Immature natural killer cell (primary cell): ENCODE measurements at places on chromosomes 3 and 15.

- DNase-seq: no peak
Measured at GRCh38 chr3:182469086-182469485, 324.2 kb upstream of the ATP11B start.

GRCh38 chr3:172461530-172462138, 13.4 kb upstream of the GHSR start:
- DNase-seq: peak; percentile 35

DNA sequence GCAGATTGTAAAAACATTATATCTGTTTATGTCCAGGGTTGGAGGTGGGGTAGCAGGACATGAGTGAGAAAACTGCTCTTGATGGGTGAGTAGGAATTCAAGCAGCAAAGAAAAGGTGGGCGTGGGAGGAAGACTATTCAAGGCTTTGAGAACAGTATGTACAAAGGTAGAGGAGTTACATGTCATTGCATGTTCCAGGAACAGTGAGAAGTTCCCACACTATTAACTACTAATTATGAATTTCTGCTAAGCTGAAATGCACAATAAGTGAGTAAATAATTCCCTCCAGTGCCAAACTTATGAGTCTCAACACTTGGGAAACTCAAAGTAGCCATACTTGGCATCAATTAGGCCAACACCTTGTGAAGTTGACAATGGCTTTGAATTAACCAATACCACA, 80.1 kb downstream of the SRGAP3 start:
- DNase-seq: no peak

DNA sequence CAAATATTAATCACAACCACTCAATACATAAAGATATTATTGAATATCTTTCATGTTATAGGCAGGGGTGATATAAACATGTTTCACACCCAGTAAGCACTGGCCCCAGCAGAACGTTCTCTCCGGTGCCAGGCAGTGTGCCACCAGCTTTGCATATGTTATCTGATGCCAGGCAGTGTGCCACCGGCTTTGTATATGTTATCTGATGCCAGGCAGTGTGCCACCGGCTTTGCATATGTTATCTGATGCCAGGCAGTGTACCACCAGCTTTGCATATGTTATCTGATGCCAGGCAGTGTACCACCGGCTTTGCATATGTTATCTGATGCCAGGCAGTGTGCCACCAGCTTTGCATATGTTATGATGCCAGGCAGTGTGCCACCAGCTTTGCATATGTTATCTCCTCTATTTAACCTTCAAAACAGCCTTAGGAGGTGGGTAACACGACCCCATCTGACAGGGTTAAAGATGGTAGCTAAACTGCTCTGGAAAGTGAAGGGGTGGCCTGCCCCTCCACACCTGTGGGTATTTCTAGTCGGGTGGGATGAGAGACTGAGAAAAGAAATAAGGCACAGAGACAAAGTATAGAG, 6.9 kb downstream of the MUC20 start:
- DNase-seq: no peak

GRCh38 chr15:28165791-28166190, 66.7 kb upstream of the OCA2 start:
- no peak for DNase-seq

DNA sequence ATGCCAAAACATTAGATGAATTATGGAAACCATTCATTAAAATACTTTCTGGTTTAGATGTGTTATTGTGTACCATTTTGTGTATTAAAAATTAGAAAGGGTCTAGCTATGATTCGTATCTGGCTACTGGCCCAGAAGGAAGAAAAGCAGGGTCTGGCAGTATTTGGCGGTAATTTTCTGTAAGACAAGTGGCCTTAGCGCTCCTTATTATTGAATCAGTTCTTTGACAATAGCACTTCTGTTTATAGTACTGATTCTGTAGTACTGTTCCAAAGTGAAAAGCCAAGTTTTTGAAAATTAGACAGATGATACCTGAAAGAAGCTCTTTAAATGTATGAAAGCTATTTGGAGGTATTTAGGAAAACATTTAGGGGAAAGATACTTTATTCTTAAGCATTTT, 10.2 kb downstream of the GLCE start:
- DNase-seq: no peak

- DNase-seq: peak; percentile 49
Measured at GRCh38 chr3:48989796-48990635, at the start of gene P4HTM. Gene P4HTM, plus strand, starts transcription at chr3:48990241. Its CDS starts 16 bp downstream, at chr3:48990257.
